ENCODE measurements at places on chromosomes 7 and 10.

DNA sequence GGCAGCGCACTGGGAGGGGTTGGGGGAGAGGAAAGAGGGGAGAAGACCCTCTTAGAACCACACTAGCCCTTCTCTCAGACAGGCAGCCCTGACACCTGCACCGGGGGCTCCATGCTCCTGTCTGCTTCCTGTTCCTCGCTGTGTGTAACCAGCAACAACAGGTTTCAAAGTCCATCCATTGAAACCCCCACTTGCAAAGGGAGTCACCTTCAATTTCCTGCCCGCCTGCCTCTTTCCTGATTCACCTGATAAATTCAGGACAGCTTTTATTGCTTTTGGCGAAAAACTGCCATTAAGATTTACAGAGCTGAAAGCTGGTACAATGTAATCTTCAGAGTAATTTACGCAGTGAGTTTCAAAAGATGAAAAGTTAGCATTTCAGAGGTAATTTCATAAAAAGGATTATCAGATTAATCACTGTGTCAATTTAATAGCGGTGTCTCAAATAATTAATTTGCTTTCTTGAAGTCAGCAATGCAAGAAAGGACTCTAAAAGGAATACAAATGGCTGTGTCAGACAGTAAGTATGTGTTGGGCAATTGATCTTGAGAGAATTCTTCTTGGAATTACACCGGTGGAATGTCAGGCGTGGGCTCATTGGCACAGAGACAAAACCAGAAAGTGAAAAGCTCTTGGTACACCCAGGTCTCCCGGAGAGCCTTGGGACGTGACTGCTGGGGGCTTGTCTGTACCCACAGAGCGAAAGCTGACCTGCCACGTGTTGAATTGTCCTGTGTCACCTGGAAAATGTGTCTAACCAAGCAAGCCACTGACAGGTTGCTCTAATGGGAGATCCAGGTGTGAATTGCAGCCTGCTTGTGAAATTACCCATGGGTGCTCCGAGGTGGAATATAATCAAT, 60.7 kb downstream of the TMEM209 start:
- DNase-seq = no peak

DNA sequence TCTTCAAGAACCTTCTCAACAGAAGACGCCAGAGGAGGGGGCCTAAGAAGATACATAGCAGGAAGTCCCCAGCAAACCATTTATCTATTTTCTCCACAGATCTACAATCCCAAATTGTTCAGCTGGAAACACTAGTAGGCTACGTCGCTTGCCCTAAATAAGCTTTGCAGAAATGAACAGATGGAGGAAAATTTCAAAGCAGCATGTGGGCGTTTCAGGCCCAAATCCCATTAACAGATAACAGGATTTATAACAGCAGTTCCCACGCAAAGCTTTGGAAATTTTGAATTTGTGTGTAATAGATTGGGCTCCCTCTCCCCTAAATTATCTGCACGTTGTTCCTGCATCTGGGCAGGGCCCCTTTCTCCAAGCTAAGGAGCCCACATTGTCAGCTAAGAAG, 60.6 kb upstream of the FRMD4A start:
- no peak for DNase-seq

DNA sequence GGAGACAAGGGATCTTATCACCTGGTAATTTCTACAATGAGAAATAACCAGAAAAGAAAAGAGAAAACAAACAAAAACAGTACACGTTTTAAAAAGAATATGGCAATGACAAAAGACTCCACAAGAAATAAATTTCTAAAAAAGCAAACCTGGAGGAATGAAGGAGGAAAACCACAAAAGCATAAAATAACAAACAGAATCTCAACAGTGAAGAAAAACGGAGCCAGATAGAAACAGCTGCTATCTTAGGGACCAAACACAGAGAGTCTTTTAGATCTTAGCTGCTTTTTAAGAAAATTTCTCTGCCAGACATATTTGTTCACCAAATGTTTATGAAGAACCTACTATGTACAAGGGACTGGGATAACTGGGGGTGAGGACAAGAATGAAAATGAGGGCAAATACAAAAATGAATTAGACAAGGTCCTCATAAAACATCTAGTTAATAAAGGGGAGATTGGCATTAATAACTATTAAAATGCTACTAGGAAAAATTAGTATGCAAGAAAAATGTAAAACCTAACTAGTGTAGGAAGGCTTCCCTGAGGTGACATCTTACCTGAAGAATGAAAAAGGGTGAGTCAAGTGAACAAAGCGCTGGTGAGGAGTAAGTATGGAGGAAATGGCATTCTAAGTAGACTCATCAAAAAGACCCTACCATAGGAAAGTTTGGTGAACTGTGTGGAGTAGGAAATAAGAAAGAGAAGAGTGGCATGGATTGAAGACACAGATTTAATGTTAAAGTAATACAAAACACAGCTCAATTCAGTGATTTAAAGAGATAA, 34.3 kb downstream of the WASL start:
- no peak for DNase-seq

- peak; percentile 10 for DNase-seq
Observed at GRCh38 chr7:96495751-96496216, 173.9 kb upstream of the SLC25A13 start.

GRCh38 chr7:135147341-135147898, 452 bp upstream of the TMEM140 start:
- no peak for DNase-seq

DNA sequence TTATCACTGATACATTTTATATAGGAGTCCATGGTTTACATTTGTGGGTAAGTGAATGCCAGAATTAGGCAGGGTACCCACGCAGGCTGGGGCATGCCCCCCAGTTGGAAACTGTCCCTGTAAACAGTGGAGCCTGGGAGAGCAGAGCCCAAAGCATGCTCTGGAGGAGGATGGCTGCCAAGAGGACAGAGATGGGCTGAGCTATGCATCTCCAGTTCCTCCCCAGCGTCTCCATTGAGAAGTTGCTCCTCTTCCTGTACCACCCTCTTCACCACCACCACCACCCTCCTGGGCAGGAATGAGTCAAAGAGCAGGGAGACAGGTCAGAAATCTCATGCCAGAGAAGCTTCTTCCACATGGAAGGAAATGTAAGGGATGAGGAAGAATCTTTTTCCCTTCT, 67.7 kb upstream of the KMT2E start:
- DNase-seq = no peak

DNA sequence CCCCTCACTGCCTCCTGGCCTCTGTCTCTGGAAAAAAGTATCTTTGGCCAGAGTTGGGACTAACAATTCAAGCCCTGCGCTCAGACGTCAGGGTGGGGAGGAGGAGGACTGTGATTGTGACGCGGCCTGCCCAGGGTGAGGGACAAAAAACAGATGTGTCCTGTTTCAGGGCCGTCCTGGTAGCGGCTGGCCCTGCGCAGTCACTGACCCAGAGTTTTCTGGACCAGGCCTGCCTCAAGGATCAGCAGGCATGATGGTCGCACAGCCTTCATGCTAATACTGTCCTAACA, 110.1 kb downstream of the CYTH3 start:
- DNase-seq = no peak

DNA sequence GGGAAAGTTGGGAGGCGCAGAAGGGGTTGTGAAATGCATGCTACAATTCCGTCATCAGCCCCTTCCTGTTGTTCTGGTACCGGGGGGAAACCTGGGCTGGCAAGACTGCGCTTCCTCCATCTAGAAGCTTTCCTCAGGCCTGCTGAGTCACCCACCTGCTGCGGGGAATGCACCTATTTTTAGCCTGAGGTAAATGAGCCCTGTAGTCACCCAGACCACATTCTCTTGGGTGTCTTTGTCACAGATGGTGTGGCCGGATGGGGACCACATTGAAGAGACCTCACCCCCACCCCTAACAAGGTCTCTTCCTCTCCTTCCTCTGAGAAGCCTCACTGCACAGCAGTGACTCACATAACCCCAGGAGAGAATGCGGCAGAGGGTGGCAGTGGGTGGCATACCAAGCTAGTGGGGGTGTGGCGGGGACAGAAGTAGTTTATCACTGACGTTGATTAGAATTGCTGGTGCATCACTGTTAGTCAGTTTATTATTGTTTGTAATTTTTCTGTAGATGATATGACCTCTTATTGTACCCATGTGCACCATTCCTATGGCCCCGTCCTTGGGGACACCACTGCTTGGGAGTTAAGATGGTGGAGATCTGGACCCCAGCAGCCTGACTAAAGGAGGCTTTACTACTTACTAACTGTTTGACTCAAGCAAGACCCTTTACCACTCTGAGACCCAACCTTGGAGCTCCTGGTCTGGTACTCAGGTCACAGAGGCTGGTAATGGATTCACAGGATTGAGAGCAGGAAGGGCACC, 83.0 kb upstream of the DUSP5 start:
- DNase-seq = no peak

DNA sequence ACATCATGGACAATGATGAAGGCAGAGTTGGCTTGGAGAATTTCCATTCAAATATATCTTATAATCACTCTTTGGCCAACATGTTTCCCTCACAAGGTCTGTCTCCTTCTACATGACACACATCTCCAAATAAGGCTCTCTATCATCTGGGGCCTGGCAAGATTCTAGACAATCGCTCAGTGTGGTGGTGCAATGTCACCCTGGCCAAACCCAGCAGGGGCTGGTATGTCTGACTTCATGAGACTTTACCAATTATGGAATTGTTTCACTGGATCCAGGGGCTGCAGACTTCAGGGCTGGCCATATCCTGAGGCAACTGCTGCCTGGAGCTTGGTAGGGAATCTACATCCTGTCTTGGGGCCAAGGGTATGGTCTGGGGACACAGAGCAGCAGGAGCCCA, 319.0 kb downstream of the PLXNA4 start:
- no peak for DNase-seq

- DNase-seq = no peak
Observed at GRCh38 chr7:5230265-5231067, 40.4 kb downstream of the WIPI2 start.

- no peak for DNase-seq
Observed at GRCh38 chr7:145434811-145435210, 599.0 kb upstream of the TPK1 start.

DNA sequence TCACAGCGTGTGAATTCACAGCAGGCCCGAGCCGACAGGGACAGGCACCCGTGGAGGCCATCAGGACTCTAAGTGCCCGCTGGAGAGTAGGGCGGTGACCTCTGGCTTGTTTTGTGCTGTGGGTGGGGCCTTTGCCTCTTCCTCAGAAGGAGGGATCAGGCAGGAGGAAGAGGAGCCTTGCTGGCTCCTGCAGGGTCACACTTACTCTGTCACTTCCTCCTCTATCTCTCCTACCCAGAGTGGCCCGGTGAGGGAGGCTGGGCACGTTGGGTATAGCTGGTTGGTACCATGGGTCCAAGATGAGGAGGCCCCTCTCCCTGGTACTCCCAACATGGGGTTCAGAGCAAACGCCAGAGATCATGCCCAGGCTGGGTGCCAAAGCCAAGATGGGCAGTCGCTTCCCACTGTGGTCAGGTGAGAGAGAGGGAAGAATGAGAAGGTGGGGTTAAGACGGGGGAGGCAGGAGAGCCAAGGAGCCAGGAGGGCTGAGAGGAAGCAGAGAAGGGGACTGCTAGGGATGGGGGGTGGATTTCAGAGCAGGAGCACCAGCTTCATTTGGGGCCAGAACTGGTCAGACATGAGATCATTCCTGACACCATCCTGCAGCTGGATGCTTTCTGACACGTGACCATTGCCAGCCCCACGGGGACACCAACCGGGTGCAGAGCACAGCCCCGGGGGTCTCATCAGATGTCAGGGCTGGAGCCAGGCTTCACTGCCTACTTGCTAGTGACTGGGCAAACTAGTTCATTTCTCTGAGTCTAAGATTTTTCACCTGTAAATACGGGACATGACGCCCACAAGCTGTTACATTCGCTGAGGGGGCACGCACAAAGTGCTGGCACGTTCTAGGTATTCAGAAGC, 54.8 kb upstream of the CACUL1 start:
- no peak for DNase-seq

DNA sequence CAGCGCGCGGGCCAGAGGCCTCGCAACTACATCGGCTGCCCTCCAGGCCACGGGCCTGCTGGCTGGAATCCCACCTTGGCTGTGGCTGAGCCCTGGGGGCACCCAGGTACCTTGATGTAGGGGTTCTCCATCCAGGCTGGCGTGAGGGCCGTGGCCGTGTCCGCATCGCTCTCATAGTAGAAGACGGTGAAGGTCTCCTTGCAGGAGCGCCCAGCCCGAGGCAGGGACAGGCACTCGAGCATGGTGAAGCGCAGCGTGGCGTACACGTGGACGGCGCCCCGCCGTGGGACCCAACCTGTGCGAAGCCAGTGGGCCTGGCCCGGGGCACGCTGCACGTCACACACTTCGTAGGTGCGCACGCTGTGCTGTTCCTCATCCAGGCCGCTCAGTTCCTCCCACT, 3.8 kb downstream of the EPHB4 start:
- no peak for DNase-seq

DNA sequence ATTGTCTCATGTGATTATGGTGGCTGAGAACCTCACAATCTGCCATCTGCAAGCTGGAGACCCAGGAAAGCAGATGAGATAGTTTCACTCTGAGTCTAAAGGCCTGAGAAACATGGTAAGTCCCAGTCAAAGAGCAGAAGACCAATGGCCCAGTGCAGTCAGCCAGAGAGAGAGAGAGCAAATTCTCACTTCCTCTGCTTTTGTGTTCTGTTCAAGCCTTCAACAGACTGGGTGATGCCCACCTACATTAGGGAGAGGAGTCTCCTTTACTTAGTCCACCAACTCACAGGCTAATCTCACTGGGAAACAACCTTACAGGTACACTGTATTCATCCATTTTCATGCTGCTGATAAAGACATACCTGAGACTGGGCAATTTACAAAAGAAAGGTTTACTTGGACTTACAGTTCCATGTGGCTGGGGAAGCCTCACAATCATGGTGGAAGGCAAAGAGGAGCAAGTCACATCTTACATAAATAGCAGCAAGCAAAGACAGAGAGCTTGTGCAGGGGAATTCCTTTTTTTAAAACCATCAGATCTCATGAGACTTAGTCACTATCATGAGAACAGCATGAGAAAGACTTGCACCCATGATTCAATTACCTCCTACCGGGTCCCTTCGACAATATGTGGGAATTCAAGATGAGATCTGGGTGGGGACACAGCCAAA, 4.7 kb upstream of the FRMPD2 start:
- no peak for DNase-seq

GRCh38 chr7:122402235-122402634, 97.7 kb upstream of the FEZF1 start:
- no peak for DNase-seq

DNA sequence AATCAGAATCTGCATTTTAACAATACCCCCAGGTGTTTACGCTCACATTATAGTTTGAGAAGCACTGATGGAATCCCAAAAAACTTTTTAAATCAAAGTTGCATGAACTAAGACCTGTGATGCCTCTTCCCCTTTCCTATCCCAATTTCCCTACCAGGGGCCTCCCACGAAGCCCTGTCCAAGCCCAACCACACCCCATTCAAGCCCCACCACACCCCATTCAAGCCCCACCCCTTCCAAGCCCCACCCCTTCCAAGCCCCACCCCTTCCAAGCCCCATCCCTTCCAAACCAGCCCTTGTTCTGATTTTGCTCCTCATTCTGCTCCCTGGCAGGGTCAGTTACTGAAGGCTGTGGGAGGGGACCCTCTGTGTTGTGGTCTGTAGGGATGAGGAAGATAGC, 9.8 kb upstream of the AQP1 start:
- no peak for DNase-seq

DNA sequence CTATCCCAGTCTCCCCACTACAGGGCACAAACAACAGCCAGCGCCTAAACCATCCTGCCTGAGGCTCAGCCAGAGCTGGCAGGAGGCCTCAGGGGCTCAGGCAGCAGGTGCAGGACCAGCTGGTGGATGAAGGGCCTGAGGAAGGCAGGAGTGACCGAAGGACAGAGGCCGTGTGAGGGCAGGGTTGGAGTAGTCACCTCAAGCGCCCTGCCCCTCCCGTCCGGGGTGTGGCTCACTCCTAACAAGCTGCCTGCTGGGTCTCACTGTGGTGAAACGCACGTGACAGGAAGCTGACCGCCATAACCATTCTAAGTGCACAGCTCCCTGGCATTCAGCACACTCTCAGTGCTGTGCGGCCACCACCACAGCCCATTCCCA, 281.1 kb downstream of the ELFN1 start:
- DNase-seq = peak; percentile 91
